ENCODE measurements at places on chromosomes 7 and 10.

DNA sequence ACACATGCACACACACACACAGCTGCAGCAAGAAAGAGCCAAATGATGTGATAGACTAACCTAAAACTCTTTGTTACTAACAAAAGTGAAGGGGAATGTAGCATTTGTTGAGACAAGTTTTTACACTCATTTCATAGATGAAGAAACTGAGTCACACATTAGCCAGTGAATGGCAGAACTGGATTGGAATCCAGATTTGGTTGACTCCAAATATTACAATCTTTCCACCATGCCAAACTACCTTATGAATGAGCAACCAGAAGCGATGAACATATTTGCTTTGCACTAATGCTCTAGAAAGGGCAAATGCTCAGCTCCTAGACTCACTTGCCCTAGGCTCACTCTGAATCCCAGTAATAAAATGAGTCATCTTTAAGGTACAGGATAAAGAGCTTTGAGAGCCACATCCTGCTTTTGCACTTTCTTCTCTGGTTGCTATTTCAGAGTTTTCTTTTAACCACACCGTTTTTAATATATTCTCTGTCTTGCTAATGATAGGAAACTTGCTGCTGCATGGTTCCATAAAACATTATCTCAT is 111.9 kb downstream of the GPAM start:
- no peak for DNase-seq

- no peak for DNase-seq
Measured at GRCh38 chr10:77905781-77906180, 20.8 kb downstream of the DLG5 start.

DNA sequence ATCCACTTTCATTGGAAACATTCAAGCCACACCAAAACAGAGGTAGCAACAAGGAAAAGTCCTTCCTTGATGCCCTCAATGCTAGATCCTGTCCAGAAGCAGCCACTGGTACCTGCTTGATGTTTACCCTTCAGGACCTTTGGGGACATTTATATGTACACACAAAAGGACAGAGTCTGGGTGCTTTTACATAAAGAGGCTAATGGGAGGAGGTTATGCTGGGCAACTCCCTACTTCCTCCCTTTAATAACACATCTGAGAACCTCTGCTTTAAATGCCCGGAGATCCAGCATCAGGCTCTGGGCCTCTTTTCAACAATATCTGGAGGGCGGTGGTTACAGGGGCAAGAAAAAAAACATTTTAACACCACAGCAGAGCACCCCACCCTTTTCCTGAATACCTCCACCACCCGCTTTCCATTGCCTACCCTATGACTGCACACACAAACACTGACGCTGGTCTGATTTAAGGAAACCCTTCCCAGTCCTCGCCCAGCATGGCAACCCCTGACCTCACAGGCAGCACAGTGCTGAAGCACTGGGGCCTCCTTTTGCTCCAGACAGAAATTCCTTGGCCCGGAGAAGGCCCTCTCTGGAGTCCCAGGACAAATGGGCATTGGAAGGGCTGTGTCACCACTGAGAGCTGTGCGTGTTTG is 39.3 kb upstream of the DUSP5 start:
- no peak for DNase-seq

GRCh38 chr7:18572154-18572553 is 76.6 kb downstream of the HDAC9 start:
- DNase-seq, result no peak

- no peak for DNase-seq
Measured at GRCh38 chr10:52578871-52579405, 193.6 kb downstream of the MBL2 start.

DNA sequence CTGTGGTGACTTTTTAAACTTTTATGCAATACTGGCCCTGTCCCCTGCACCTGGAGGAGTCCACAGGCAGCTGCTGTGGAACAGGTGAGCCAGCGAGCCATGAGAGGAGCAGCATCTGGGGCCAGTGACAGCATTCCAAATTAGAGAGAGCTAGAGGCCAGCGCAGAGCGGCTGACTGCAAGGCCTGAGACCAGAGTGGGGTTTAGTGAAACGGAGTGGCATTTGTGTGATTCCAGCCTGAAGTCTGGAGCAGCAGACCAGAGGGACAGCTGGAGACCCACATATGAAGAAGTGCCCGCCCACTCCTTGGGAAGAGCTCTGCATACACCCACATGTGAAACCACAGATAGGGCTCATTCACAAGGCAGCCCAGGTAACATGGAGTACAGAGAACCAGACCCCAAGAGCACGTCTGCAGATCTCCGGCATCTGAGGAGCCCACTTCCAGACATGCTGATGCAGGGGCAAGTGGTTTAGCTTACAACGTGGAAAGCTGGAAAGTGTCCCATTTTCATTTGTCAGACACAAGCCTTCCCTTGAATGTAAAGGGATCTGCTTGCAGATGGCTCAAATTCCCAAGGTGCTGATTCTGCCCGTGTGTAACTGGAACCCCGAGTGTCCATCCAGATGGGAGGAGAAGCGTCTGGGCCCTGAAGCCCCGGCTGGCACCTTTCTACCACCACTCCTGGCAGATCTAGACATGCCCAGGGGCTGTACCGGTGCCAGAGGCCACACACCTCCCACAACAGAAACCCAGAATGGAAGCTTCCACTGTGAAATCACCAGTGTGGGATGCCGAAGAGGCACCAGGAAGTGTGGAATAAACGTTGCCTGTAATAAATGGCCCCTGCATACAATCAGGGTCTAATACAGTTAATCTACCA is 256.0 kb upstream of the TCERG1L start:
- DNase-seq, result no peak

GRCh38 chr10:78148961-78149612 is 115.4 kb downstream of the RPS24 start:
- no peak for DNase-seq

GRCh38 chr10:43968076-43968475 is 319.4 kb upstream of the ZNF32 start:
- DNase-seq, result no peak

- no peak for DNase-seq
Measured at GRCh38 chr7:148185041-148185440, 405.5 kb upstream of the C7orf33 start.

DNA sequence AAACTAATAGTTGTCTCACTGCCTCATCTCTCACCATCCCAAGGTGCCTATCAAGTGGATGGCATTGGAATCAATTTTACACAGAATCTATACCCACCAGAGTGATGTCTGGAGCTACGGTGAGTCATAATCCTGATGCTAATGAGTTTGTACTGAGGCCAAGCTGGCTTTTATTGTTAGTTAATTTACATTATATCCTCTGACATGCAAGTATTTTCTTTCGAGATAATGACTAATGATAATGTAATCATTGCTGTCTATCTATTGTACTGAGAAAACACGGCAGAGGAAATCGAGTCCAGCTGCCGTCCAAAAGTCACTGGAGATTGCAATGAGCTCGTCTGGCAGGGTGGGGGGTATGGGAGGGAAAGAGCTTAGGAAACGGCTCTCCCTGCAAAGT is 172.4 kb upstream of the LANCL2 start:
- no peak for DNase-seq

DNA sequence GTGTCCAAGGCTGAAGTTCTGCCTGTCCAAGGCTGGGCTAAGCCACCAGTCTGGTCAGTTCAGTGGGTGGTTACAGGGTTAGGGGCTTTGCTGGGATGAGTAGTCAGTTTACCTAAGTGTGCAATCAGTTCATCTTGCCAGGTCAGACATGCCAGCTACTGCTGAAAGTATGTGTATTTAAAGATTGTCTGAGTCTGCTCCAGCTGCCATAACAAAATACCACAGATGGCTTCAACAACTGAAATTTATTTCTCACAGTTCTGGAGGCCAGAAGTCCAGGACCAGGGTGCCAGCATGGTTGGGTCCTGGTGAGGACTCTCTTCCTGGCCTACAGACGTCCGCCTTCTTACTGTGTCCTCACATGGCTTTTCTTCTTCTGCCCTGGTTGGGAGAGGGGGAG is 52.4 kb upstream of the TNS3 start:
- no peak for DNase-seq

DNA sequence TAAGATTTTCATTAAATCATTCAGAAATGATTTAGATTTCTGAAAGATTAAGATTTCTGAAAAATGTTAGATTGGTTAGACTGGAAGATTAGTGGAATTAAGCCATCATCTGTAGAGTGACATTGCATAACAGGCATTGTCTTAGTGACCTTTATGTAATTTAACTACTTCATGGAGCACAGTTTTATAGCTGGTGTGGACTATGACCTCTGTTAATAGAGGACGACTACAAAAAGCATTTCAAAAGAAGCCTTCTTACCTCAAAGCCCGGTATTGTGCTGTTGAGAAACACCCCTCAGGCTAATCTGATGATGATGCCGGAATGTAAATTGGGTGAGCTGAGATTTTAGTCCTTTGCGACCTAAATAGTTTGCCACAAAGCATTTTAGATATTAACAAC is 55.6 kb downstream of the GALNT11 start:
- no peak for DNase-seq

GRCh38 chr10:78556705-78557432 is 511.9 kb upstream of the ZMIZ1 start:
- DNase-seq, result no peak

DNA sequence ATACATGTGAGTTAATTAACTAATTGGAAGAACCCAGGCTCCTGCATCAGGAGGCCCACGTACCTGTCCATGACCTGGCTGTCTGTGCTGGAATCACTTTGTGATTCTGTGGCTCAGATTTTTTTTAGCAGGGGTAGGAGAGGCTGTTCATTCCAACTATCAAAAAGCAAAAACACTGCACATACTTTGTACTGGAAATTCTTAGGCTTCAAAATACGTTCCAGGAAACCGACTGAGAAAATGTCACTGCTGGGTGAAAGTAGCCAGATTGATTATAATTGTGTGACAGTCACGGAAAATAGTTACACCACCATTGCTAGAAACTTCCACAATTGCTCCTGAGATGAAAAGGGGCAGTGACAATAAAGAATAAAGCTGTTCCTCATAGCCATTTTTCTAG is 91.0 kb downstream of the SLC16A9 start:
- DNase-seq, result no peak

DNA sequence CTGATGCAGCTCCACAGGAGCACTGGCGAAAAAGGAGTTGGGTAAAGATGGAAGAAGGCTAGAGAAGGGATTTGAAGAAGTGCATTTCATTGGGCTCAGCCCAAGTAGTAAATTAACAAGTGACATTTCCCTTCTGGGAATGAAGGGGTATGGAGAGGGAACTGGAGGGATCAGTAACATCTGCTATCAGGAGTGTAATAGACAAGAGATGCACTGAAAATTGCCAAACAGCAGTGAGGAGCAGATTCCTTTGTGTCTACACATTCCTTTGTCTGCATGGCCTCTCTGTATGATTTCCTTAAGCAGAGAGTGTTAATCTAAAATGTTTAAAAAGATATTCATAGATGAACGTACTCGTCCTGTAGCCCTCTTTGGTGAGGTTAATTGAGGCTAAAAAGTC is 148.2 kb upstream of the FERD3L start:
- DNase-seq, result no peak

DNA sequence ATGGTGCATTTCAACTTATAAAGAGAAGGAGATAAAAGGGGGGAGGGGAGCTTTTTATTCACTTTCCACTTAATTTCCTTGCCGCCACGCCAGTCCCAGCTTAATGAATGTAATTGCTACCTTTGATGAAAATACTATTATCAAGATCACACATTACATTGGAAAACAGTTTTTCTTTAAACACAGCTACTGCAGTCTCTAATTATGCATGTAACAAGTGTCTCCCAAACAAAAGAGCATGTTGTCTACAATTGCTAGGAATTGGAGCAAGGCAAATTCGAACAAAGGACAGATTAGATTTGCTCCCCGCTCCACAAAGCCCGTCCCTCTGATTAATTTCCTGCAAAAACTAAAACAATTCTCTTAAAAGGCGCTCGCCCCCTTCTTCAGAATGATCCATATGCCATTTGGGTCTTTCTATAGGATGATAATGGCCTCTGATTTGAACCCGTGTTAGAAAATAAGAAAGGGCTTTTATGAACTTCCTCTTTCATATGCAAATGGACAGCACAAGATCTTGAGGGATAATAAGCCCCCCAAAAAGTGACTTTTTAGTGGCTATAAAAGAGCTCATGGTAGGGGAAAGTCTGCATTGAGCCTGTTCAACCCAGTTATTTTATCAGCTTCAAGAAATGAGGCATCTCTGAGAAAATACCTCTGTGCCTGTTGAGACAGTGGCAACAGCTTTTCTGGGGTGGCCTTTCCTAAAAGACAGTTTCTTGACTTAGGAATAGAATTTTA is 60.6 kb downstream of the ACADSB start:
- no peak for DNase-seq

GRCh38 chr10:79246209-79246581 is 101.1 kb upstream of the PPIF start:
- DNase-seq, result no peak

DNA sequence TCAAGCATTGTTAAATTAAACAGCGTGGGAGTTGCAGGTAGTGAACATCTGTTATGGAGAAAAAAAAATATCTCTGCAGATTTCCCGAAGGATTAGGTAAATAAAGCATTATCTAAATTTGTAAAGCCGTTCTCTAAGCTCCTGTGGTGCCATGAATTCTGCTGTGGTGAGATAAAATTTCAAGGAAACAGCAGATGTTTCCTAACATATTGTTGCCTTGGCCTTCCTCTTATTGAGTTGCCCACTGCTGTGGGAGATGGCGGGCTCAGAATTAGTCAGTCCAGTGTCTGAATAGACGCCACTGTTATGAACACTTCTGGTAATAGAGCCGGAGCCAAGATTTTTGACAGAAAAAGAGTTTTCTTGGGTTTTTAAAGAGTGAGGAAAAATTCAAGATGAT is 82.6 kb upstream of the ELMO1 start:
- no peak for DNase-seq

- DNase-seq, result no peak
Measured at GRCh38 chr7:139671967-139672366, 105.8 kb downstream of the HIPK2 start.

GRCh38 chr10:97689559-97690020 is 2.5 kb upstream of the AVPI1 start:
- no peak for DNase-seq

All from stimulated activated CD4-positive, alpha-beta T cell treated with anti-CD3 and anti-CD28 coated beads, Interleukin-12 subunit alpha, Interleukin-12 subunit beta, amount 100 ng/mL, for 4 hours (primary cell).